Lower lobe of right lung (tissue), 2 donors: ENCODE measurements at places on chromosomes 3 and 15. TPM values are rescaled to one million over a fixed set of nuclear protein-coding genes. Genes with fewer than 3 reads are reported as not detected.

CLASP2 gene
- total RNA-seq, result 64.3 TPM

C3orf52 gene
- total RNA-seq, result 16.4 TPM

EID1 gene
- total RNA-seq, result 84.0 TPM

ANXA2 gene
- total RNA-seq, result 834 TPM

LRRFIP2 gene
- 44.4 TPM for total RNA-seq

CALML4 gene
- 7.3 TPM for total RNA-seq

VPS18 gene
- 24.0 TPM for total RNA-seq

TGM5 gene
- total RNA-seq, result 0.32 TPM

DRD3 gene
- not detected for total RNA-seq

EXOG gene
- total RNA-seq, result 12.3 TPM

CTXND1 gene
- 1.8 TPM for total RNA-seq

GPR87 gene
- 0.24 TPM for total RNA-seq

SELENOT gene
- 107 TPM for total RNA-seq

DNA sequence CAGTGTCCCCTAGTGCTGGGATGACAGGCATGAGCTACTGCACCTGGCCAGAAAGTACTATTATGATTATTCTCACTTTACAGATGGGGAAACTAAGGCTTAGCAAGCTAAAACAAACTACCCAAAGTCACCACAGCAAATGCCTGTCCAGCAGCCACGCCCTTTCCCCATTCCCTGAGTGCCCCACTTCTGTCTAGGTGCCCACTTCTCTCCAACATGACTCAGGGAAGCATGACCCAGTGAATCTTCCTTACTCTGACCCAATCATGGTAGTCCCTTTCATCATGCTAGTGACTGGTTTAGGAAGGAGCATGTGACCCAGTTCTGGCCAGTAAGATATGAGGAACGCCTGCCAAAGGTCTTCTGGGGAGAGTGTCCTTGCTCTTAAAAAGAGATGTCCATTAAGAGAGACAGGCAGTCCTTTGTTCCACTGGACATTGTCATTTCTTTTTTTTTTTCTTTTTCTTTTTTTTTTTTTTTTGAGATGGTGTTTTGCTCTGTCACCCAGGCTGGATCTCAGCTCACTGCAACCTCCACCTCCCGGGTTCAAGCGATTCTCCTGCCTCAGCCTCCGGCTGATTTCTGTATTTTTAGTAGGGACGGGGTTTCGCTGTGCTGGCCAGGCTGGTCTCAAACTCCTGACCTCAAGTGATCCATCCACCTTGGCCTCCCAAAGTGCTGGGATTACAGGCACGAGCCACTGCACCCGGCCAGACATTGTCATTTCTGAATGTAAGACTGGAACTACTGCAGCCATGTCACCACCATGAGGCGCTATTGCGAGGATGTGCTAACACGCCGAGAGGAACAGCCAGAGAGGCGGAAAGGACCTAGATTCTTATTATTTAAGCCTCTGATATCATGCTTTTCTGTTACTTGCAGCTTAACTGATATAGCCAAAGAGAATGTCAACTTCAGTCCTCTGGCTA, 19.8 kb downstream of the MEGF11 start:
- DNase-seq, result no peak
- no peak overlapping the region for H3K27ac ChIP-seq
- no peaks in the 10 kb centered on the region for H3K4me1 ChIP-seq
- H3K36me3 ChIP-seq, result no peaks in the 10 kb centered on the region

GRCh38 chr3:97264180-97264579, 449.8 kb downstream of the EPHA6 start:
- no peak for DNase-seq
- H3K4me1 ChIP-seq, result no peaks in the 10 kb centered on the region
- H3K36me3 ChIP-seq, result no peaks in the 10 kb centered on the region
- no peak overlapping the region for H3K27ac ChIP-seq
- H3K4me3 ChIP-seq, result no peak overlapping the region

DNA sequence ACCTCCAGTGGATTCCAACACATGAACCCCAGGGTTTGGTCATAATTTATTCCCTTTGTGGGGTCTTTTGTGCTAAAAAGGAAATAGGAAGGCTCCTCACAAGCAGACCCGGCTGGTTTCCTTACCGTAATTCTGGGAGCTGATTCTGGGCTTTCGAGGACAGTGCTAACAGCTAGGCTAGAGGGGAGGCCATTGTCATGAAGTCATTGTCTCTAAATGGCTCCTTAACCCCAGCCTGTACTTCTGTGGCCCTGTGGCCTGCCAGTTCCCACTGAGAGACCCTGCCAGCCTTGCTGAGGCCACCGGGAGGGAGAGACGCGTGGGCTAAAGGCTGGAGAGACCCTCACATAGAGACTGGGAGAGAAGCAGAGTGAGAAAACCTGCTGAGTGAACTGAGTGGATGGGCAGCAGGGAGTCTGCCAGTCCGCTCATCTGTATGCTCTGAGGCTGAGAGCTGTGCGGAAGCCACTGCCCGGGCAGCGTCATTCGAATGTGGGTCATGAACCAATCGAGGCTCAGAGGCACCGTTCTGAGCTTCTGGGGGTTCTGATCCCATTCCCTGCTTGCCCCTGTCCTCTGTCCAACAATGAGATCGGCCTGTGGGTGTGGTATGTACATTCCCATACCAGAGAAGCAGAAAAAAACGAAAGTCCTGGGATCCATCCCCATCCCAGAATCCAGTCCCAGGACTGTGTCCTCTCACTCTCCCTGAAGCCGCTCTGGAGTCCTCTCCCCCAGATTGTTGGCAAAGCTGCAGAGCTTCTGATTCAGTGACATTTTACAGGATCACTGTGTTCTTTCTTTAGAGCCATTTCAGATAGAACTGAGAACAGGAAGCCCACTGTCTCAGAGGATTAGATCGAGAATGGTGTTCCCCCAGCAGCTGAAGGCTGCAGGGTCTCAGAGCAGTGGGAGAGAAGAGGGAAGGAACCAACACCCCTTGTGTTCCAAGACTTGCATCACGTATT, 21.3 kb upstream of the DGKG start:
- no peaks in the 10 kb centered on the region for H3K27me3 ChIP-seq
- peaks cover 18% of the 10 kb centered on the region for H3K4me1 ChIP-seq
- H3K27ac ChIP-seq, result no peak overlapping the region
- no peak for DNase-seq
- H3K4me3 ChIP-seq, result no peak overlapping the region
- H3K36me3 ChIP-seq, result no peaks in the 10 kb centered on the region

- H3K36me3 ChIP-seq, result no peaks in the 10 kb centered on the region
- no peak overlapping the region for H3K4me3 ChIP-seq
- no peak overlapping the region for H3K27ac ChIP-seq
- no peak for DNase-seq
Measured at GRCh38 chr15:94094310-94094709, 137.1 kb upstream of the MCTP2 start.

- H3K4me1 ChIP-seq, result peaks cover 9% of the 10 kb centered on the region
- H3K27ac ChIP-seq, result no peak overlapping the region
- no peaks in the 10 kb centered on the region for H3K27me3 ChIP-seq
- H3K4me3 ChIP-seq, result no peak overlapping the region
- H3K36me3 ChIP-seq, result peaks cover 100% of the 10 kb centered on the region
Measured at GRCh38 chr3:47002171-47003055, 22.9 kb downstream of the NBEAL2 start.

GRCh38 chr3:18499301-18499700, 74.2 kb upstream of the SATB1 start:
- H3K27me3 ChIP-seq, result no peaks in the 10 kb centered on the region
- H3K4me1 ChIP-seq, result no peaks in the 10 kb centered on the region
- DNase-seq, result no peak
- H3K4me3 ChIP-seq, result no peak overlapping the region

GRCh38 chr3:1082108-1082507, 10.7 kb upstream of the CNTN6 start:
- no peak for DNase-seq
- H3K4me3 ChIP-seq, result no peak overlapping the region
- no peak overlapping the region for H3K27ac ChIP-seq
- no peaks in the 10 kb centered on the region for H3K36me3 ChIP-seq

- H3K27ac ChIP-seq, result no peak overlapping the region
- no peaks in the 10 kb centered on the region for H3K4me1 ChIP-seq
- no peaks in the 10 kb centered on the region for H3K36me3 ChIP-seq
- H3K4me3 ChIP-seq, result no peak overlapping the region
- no peak for DNase-seq
Measured at GRCh38 chr3:61537366-61537765, 24.0 kb upstream of the PTPRG start.

DNA sequence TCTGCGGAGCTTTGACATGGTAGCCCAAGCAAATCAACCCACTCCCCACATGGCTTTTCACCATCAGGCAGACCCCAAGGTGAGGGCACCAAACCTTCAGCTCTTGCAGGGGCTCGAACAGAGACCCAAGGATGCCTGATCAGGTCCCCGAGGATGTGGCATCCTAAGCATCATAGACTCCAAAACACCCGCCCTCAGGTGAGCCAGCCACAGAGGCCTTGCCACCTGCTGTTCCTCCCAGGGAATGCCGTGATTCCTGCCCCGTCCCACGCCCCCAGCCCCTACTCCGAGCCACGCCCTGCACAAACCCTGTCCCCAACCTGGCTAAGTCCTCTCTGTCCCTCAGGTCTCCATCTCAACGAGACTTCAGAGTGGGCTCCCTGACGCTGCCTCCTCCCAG, 34.7 kb upstream of the SLC41A3 start:
- H3K27ac ChIP-seq, result no peak overlapping the region
- peaks cover 6% of the 10 kb centered on the region for H3K27me3 ChIP-seq
- no peaks in the 10 kb centered on the region for H3K4me1 ChIP-seq
- no peak for DNase-seq

DNA sequence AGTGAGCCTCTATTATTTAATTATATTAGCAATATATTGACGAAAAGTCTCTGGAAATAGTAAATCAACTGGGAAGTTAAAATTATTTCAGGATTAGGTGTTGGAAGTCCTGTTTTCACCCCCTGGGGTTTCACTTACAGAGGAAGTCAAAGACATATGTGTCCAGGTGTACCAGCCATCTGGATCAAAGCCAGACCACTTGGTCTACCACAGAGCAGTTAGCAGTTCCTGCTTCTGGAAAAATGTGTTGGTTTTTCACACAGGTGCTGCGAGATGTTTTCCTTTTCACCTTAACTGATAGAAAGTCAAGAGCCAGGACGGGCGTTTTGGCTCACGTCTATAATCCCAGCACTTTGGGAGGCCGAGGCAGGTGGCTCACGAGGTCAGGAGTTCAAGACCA, 13.1 kb downstream of the MME start:
- H3K27me3 ChIP-seq, result no peaks in the 10 kb centered on the region
- H3K27ac ChIP-seq, result no peak overlapping the region
- no peaks in the 10 kb centered on the region for H3K36me3 ChIP-seq
- DNase-seq, result no peak

- no peak overlapping the region for H3K27ac ChIP-seq
- H3K27me3 ChIP-seq, result no peaks in the 10 kb centered on the region
- no peaks in the 10 kb centered on the region for H3K36me3 ChIP-seq
- DNase-seq, result no peak
- H3K4me3 ChIP-seq, result no peak overlapping the region
Measured at GRCh38 chr3:53643757-53644156, 149.3 kb downstream of the CACNA1D start.

DNA sequence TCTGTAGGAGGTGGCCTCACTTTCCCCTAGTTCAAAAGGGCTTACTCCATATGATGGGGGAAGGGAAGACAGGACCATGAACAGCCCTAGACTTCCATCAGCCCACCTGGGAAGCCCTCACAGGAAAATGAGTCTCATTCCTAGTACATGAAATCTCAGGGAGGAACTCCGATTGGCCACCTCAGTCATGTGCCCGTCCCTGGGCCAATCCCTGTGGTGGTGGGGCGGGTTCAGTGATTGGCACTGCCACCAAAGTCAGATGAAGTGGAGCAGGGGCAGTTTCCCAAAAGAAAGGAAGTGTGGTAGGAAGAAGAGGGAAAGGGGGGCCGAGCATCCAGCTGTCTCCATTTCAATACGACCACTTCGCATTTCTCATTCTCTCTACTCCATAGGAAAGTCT, 25.9 kb upstream of the GP9 start:
- peaks cover 6% of the 10 kb centered on the region for H3K4me1 ChIP-seq
- H3K27me3 ChIP-seq, result no peaks in the 10 kb centered on the region
- no peak for DNase-seq
- H3K4me3 ChIP-seq, result no peak overlapping the region
- H3K27ac ChIP-seq, result no peak overlapping the region
- peaks cover 23% of the 10 kb centered on the region for H3K36me3 ChIP-seq

- H3K4me3 ChIP-seq, result no peak overlapping the region
- H3K27ac ChIP-seq, result no peak overlapping the region
- DNase-seq, result no peak
- no peaks in the 10 kb centered on the region for H3K36me3 ChIP-seq
- H3K27me3 ChIP-seq, result no peaks in the 10 kb centered on the region
- H3K4me1 ChIP-seq, result no peaks in the 10 kb centered on the region
Measured at GRCh38 chr3:134638385-134639030, 12.3 kb downstream of the KY start.

- DNase-seq, result no peak
- H3K27ac ChIP-seq, result no peak overlapping the region
- no peaks in the 10 kb centered on the region for H3K36me3 ChIP-seq
- peaks cover 17% of the 10 kb centered on the region for H3K4me1 ChIP-seq
- no peaks in the 10 kb centered on the region for H3K27me3 ChIP-seq
Measured at GRCh38 chr15:90765966-90766365, 48.8 kb downstream of the BLM start.

DNA sequence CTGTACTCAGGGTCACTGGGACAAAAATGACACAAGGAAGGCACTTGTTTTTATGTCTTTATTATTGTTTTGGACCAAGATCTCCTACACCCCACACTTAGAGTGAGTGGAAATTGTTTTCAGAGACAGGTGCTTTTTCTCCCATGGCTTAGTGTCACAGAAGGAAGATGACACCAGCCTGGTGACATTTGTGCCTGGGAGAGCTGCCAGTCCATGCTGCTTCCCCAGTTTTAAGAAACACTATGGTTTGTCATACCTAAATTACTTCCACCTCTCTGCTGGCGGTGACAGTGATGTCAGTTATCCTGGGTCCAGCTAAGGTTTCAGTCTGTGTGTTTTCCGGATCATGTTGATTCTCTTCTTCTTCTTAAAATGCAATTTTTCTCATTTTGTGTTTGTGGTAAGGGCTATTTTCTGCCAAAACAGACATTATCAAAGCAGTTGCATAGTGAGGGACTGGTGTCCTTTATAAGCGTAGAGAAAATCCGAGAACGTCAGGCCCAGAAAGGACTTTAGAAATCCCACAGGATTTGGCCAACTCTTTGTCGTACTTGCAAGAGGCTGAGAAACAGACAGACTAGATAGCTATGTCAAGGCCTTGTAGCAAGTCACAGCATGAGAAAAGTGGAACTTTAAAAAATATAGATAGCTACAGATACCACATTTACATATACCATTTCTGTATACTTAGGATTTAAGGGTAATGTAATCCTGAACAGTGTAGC, 149.5 kb downstream of the TP63 start:
- no peak overlapping the region for H3K27ac ChIP-seq
- no peaks in the 10 kb centered on the region for H3K36me3 ChIP-seq
- H3K4me3 ChIP-seq, result no peak overlapping the region
- no peak for DNase-seq
- no peaks in the 10 kb centered on the region for H3K4me1 ChIP-seq
- no peaks in the 10 kb centered on the region for H3K27me3 ChIP-seq

- DNase-seq, result no peak
- H3K4me1 ChIP-seq, result no peaks in the 10 kb centered on the region
- H3K4me3 ChIP-seq, result no peak overlapping the region
Measured at GRCh38 chr15:67731112-67731721, 94.1 kb upstream of the SKOR1 start.

GRCh38 chr15:38002883-38003477, 68.5 kb downstream of the TMCO5A start:
- H3K36me3 ChIP-seq, result no peaks in the 10 kb centered on the region
- peak; percentile 74 for DNase-seq
- H3K27me3 ChIP-seq, result no peaks in the 10 kb centered on the region
- peaks cover 5% of the 10 kb centered on the region for H3K4me1 ChIP-seq

GRCh38 chr15:75229191-75230015, 27.7 kb downstream of the C15orf39 start:
- H3K4me1 ChIP-seq, result no peaks in the 10 kb centered on the region
- no peak overlapping the region for H3K4me3 ChIP-seq
- no peak overlapping the region for H3K27ac ChIP-seq
- DNase-seq, result no peak
- peaks cover 10% of the 10 kb centered on the region for H3K27me3 ChIP-seq
